Small intestine (tissue), 16 donors: ENCODE measurements at places on chromosomes 12 and 14. TPM values are rescaled to one million over a fixed set of nuclear protein-coding genes. Genes with fewer than 3 reads are reported as not detected.

Gene NXPH4
- 0.27 TPM for polyA plus RNA-seq

Gene FGD4
- 8.2 TPM for polyA plus RNA-seq

Gene RNASE2
- polyA plus RNA-seq = not detected

Gene RNFT2
- polyA plus RNA-seq = 1.6 TPM

Gene MAP3K9
- polyA plus RNA-seq = 4.5 TPM

Gene ALDH1L2
- polyA plus RNA-seq = 0.77 TPM

Gene EID3
- polyA plus RNA-seq = 0.54 TPM

DNA sequence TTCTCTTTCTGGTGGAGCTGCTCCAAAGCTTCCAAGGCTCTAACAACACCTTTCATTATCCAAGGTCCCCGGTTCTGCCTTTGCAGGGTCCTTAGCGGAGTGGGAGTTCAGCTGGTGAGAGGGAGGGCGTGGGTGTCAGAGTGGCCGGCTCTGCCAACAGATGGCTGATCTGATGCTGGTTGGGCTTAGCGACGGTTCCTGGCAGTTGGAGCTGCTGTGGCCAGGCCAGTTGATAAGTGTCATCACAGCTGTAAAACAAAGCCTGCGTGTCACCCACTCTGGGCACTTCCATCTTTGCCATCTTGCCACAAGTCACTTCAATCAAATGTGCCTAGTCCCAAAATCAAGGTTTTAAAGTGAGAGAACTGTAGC, 36.3 kb downstream of the RIN3 start:
- no peaks in the 10 kb centered on the region for H3K4me1 ChIP-seq
- H3K36me3 ChIP-seq = peaks cover 13% of the 10 kb centered on the region
- H3K4me3 ChIP-seq = no peak overlapping the region
- H3K27ac ChIP-seq = no peak overlapping the region
- no peak for DNase-seq
- no peaks in the 10 kb centered on the region for H3K27me3 ChIP-seq

GRCh38 chr12:27777141-27777540, 2.9 kb upstream of the KLHL42 start:
- no peaks in the 10 kb centered on the region for H3K27me3 ChIP-seq
- H3K4me1 ChIP-seq = peaks cover 2% of the 10 kb centered on the region
- DNase-seq = no peak
- no peaks in the 10 kb centered on the region for H3K36me3 ChIP-seq
- no peak overlapping the region for H3K27ac ChIP-seq

- H3K4me1 ChIP-seq = no peaks in the 10 kb centered on the region
- H3K36me3 ChIP-seq = no peaks in the 10 kb centered on the region
- H3K4me3 ChIP-seq = no peak overlapping the region
- H3K27me3 ChIP-seq = no peaks in the 10 kb centered on the region
- DNase-seq = no peak
Observed at GRCh38 chr14:100698066-100698465, 28.6 kb upstream of the DLK1 start.

DNA sequence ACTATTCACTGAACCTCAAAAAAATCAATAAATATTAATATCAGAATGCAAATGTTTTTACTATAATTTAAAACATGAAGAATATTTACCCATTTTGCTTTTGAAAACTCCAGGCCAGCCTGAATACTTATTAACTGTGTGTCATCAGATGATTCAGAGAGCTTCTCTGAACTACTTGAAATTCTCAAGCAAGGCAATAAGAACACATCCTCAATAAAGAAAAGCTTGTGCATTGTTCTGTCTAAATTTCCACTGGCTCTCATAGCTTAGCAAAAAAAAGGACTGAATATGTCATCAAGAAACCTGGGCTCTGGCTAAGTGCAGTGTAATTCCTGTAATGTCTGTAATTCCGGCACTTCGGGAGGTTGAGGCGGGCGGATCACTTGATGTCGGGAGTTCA, 194.1 kb downstream of the BTG1 start:
- no peak overlapping the region for H3K27ac ChIP-seq
- H3K4me3 ChIP-seq = no peak overlapping the region
- DNase-seq = no peak
- peaks cover 10% of the 10 kb centered on the region for H3K4me1 ChIP-seq
- no peaks in the 10 kb centered on the region for H3K36me3 ChIP-seq

GRCh38 chr12:3101309-3102024, 24.3 kb downstream of the TSPAN9 start:
- no peaks in the 10 kb centered on the region for H3K27me3 ChIP-seq
- H3K27ac ChIP-seq = no peak overlapping the region
- no peak for DNase-seq
- H3K4me1 ChIP-seq = peaks cover 5% of the 10 kb centered on the region
- no peak overlapping the region for H3K4me3 ChIP-seq

DNA sequence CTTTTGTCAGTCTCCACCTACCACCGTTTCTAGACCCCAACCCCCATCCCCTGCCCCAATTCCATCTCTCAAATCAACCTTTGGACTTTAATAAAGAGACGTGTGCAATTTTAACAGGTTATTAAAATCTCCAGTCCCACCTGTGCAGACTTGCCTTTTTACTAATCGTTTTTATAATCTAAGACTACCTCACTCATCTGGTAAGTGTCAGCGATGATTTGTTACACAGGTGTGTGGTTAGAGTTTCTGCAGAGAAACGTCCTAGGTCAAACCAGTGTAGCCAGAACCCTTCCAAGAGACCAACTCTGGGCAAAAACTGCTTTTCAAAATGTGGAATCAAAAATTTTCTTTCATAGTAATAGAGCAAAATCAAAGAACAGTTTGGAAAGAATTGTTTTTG, 60.4 kb upstream of the PELI2 start:
- no peak overlapping the region for H3K27ac ChIP-seq
- no peak for DNase-seq
- H3K4me3 ChIP-seq = no peak overlapping the region
- no peaks in the 10 kb centered on the region for H3K36me3 ChIP-seq
- no peaks in the 10 kb centered on the region for H3K4me1 ChIP-seq
- no peaks in the 10 kb centered on the region for H3K27me3 ChIP-seq

DNA sequence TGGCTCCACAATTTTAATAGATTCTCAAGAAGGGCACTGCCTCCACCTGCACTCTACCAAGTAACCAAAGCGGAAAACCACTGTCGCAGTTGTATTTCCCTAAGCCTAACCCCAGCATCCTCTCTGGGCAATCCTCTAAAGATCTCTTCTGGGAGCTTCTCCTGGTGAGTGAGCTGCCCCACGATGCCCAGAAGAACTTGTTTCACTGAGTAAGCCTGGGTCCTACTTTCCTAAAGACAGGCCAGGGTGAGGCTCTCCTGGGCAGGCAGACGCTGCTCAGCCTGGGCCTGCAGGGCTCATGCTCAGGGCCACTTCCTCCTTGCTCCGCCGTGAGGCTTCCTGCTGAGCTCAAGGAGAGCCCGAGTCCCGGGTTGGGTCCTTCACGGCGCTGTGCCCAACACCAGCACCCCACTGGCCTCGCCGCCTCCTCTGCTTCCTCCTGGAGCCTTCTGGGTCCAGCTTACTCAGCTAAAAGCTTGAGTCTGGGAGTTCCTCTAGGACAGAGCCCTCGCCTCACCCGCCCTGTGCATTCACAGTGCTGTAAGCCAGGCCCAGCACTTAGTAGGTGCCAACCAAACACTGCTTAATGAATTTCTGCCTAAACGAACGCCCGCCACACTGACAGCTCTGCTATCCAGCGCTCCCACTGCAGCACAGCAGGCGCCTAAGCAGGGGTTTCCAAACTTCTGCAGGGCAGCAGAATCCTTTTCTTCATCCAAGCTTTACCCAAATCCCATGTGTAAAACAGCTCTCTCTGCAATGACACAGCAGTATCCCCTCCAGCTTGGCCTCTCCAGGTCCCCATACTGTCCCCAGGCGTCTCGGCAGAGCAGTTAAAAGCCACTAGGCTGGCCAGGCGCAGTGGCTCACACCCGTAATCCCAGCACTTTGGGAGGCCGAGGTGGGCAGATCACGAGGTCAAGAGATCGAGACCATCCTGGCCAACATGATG, 5.7 kb downstream of the RAB35 start:
- no peak overlapping the region for H3K4me3 ChIP-seq
- peaks cover 54% of the 10 kb centered on the region for H3K36me3 ChIP-seq
- no peak for DNase-seq

GRCh38 chr14:25757364-25757763, 707.4 kb upstream of the STXBP6 start:
- H3K27me3 ChIP-seq = no peaks in the 10 kb centered on the region
- no peak overlapping the region for H3K27ac ChIP-seq
- H3K36me3 ChIP-seq = no peaks in the 10 kb centered on the region
- H3K4me1 ChIP-seq = no peaks in the 10 kb centered on the region

DNA sequence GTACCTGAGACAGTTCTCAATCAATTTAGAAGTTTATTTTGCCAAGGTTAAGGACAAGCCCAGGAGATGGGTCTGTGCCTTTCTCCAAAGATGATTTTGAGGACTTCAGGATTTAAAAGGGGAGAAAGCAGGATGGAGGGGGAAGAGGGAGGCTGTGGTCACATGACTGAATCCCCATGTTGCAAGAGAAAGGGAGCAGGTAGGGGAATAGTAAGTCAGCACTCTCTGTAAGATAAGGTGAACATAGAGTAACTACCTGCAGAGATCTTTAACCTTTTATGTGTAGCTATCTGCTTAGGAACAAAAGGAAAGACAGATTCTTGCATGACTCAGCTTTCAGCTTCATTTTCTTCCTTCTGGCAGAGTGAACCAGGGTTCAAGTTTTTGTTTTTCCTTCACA, 25.9 kb downstream of the DGLUCY start:
- H3K27me3 ChIP-seq = no peaks in the 10 kb centered on the region
- no peaks in the 10 kb centered on the region for H3K4me1 ChIP-seq
- DNase-seq = peak; percentile 78
- H3K27ac ChIP-seq = no peak overlapping the region

DNA sequence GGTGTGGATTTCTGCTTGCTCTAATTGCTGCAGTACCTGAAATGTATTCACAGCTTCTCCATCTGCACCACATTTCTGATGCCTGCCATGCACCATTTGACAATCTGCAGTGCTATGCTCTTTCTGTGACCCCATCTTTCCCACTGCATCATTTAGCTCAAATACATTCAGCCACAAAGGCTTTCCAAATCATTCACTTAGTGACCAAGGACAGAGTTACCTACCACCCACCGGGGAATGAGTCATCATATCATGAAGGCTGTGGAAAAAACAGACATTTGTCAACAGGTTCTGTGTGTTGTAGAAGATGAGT, 465.5 kb upstream of the ATP2B1 start:
- H3K27ac ChIP-seq = no peak overlapping the region
- H3K4me1 ChIP-seq = no peaks in the 10 kb centered on the region
- H3K27me3 ChIP-seq = no peaks in the 10 kb centered on the region
- DNase-seq = no peak

GRCh38 chr12:5623411-5623810, 191.5 kb downstream of the NTF3 start:
- no peak overlapping the region for H3K4me3 ChIP-seq
- H3K36me3 ChIP-seq = no peaks in the 10 kb centered on the region
- DNase-seq = no peak
- H3K27me3 ChIP-seq = no peaks in the 10 kb centered on the region
- no peak overlapping the region for H3K27ac ChIP-seq
- H3K4me1 ChIP-seq = no peaks in the 10 kb centered on the region

DNA sequence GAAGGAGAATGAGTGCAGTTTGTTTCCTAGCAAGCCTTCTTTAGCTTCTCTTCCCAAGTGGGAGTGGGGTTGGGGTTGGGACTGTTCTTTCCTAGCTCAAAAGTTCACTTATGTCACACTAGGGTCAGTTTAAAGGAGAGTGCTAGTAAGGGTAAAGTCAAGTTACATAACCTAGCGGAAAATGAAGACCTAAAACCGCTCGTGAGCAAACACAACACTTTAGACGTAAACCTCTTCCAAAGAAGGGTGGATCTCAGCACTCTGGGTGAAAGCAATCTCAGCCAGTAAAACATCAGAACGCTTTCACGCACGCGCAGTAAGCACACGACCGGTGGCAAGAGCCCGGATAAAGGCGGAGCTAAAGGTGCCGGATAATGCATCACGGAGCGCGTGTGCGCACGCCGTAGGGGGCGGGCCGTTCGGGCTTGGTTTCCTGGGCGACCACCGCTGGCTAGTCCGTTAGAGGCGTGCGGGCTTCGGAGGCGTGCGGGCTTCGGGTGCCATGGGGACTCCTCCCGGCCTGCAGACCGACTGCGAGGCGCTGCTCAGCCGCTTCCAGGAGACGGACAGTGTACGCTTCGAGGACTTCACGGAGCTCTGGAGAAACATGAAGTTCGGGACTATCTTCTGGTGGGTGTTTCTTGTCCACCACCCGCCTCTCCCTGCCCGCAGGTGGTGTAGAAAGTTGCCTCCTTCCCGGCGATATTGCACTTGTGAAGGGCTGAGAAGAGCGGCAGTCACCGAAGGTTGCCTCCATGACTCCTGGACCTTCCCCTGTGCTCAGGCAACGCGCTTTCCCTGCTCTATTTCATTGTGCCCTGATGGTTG, at the start of gene SNAPC1:
SNAPC1 (plus strand) TSS at position 462 of the 828 bp plus-strand sequence; CDS start at position 503, 41 bp downstream.
- DNase-seq = peak; percentile 99
- H3K4me1 ChIP-seq = no peaks in the 10 kb centered on the region
- no peaks in the 10 kb centered on the region for H3K27me3 ChIP-seq
- H3K36me3 ChIP-seq = no peaks in the 10 kb centered on the region

DNA sequence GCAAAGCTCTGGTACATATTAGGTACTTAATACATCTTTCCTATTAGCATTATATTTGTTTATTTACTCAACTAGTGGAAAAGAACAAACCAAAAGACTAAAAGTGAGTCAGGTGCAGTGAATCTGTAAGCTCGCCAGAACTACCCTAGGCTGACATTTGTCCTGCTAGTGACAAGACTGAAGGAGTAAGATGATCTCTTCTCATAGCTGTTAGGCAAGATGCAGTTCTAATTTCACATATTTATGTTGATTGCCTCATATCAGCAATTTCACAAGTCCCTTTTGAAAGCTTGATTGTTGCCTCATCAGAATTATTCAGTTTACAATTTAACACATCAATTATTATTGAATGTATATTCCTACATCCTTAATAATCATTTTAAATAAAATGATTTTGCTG, 293.0 kb upstream of the NAV3 start:
- no peak overlapping the region for H3K4me3 ChIP-seq
- no peak for DNase-seq
- H3K27ac ChIP-seq = no peak overlapping the region
- no peaks in the 10 kb centered on the region for H3K27me3 ChIP-seq
- no peaks in the 10 kb centered on the region for H3K4me1 ChIP-seq

GRCh38 chr14:35384455-35385041, 20.0 kb downstream of the NFKBIA start:
- H3K4me3 ChIP-seq = no peak overlapping the region
- H3K27me3 ChIP-seq = no peaks in the 10 kb centered on the region
- no peaks in the 10 kb centered on the region for H3K36me3 ChIP-seq
- DNase-seq = peak; percentile 75
- peak overlapping the region; percentile 55 for H3K27ac ChIP-seq

GRCh38 chr12:115324949-115325593, 641.1 kb upstream of the TBX3 start:
- no peak overlapping the region for H3K27ac ChIP-seq
- no peaks in the 10 kb centered on the region for H3K4me1 ChIP-seq
- H3K36me3 ChIP-seq = no peaks in the 10 kb centered on the region
- no peaks in the 10 kb centered on the region for H3K27me3 ChIP-seq

GRCh38 chr12:52038447-52038846, 12.8 kb upstream of the NR4A1 start:
- H3K4me1 ChIP-seq = peaks cover 11% of the 10 kb centered on the region
- no peaks in the 10 kb centered on the region for H3K36me3 ChIP-seq
- peaks cover 35% of the 10 kb centered on the region for H3K27me3 ChIP-seq
